ENCODE measurements at places on chromosomes 12 and 14. TPM values are rescaled to one million over a fixed set of nuclear protein-coding genes. Genes with fewer than 3 reads are reported as not detected.

E2F7 gene
- not detected for total RNA-seq

SLC2A13 gene
- 13.6 TPM for total RNA-seq

GATC gene
- total RNA-seq, result 17.4 TPM

LRRC43 gene
- total RNA-seq, result 1.4 TPM

TEAD4 gene
- 23.3 TPM for total RNA-seq

FITM1 gene
- 247 TPM for total RNA-seq

ERO1A gene
- 19.2 TPM for total RNA-seq

YEATS4 gene
- 9.9 TPM for total RNA-seq

Measured in heart left ventricle (tissue), 16 donors.